ENCODE measurements at places on chromosomes 4 and X. TPM values are rescaled to one million over a fixed set of nuclear protein-coding genes. Genes with fewer than 3 reads are reported as not detected.

DNA sequence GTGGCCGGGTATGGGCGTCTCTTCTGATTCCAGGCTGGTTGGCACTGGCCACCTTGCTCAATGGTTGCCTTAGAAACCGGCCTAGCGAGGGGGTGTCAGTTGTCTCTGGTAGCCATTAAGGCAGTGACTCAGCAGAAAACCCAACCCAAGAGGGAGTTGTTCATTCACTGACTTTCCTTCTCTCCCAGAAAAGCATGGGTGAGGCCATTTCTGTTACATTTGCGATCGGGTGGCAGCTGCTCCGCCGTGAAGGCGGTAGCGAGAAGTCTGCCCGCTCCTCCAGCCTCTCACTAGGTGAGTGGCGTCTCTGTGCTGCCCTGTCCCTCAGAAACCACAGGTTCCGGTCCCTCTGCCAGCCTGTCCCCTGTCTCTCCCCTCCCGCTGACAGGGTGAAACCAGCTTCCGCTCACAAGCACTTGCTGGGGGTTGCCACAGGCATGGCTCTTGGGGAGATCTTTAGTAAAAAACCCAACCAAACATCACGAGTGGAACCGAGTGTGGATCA lies 17.4 kb downstream of the IRAK1 start:
- peak; percentile 48 for DNase-seq

- DNase-seq = no peak
Observed at GRCh38 chr4:127151941-127152340, 480.8 kb upstream of the INTU start.

DNA sequence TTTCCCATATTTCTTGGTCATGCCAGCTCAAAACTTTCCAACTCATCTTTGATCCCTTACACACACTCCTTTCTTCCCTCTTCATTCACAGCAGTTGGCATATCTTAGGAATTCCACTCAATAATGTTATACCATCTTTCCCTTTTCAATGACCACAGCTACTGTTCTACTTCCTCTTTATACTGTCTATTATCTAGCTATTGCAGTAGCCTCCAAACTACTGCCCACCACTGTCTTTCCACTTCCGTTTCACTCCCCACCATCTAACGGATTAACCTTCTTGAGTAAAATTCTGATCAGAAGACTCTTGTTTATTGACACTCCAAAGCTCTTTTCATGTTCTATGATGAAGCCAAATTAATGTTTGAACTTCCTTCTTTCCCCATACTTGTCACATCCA lies 55.8 kb downstream of the ADAMTS3 start:
- no peak for DNase-seq

Gene CYTL1
- not detected for total RNA-seq

Data from bronchial epithelial cell (primary cell).